Mesendoderm (in vitro differentiated cells): ENCODE measurements at places on chromosomes 3 and 15.
A peak's percentile ranks its signal among the peaks of the same experiment; 100 is the strongest.

DNA sequence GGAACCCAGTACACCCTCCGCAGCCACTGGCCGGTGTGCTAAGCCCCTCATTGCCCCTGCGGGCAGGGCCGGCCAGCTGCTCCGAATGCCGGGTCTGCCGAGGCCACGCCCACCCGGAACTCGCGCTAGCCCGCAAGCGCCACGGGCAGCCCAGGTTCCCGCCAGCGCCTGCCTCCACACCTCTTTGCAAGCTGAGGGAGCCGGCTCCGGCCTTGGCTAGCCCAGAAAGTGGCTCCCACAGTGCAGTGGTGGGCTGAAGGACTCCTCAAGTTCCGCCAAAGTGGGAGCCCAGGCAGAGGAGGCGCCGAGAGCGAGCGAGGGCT lies 81.4 kb upstream of the BCHE start:
- no peak for DNase-seq
- no peaks in the 10 kb centered on the region for H3K36me3 ChIP-seq
- H3K4me1 ChIP-seq = no peaks in the 10 kb centered on the region
- no peak overlapping the region for H3K27ac ChIP-seq

DNA sequence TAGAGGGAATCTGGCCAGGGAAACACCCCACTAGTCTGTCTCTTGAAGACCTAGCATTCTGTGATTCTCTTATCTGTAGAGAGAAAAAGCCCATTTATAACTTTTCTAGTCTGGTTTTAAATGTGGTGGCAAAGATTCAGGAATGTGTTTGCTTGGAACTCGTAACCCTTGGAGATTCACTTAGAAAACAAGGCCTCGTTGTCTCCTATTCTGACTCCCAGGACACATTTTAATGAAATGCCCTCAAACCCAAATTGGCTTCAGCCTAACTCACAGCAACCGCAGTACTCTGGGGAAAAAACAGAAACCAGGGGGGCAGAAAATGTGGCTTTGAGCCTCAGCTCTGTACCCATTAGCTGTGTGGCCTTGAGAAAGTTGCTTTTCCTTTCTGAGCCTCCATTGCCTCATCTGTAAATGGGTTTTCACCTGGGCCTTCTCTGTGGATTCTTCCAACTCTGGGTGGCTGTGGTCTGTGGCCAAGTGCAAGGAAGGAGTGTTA lies 36.5 kb downstream of the RPLP1 start:
- no peak overlapping the region for H3K27ac ChIP-seq
- no peak overlapping the region for H3K4me3 ChIP-seq
- DNase-seq = no peak
- no peaks in the 10 kb centered on the region for H3K27me3 ChIP-seq
- H3K36me3 ChIP-seq = no peaks in the 10 kb centered on the region

DNA sequence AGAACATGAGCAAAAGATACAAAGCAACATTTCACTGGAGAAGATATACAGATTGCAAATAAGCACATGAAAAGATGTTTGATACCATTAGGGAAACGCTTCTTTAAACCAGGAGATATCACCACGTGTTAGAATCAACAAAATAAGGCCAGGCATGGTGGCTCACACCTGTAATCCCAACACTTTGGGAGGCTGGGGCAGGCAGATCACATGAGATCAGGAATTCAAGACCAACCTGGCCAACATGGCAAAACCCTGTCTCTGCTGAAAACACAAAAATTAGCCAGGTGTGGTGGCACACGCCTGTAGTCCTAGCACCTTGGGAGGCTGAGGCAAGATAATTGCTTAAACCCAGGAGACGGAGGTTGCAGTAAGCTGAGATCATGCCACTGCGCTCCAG lies 20.5 kb upstream of the MUC20 start:
- no peak for DNase-seq
- no peak overlapping the region for H3K27ac ChIP-seq
- H3K27me3 ChIP-seq = no peaks in the 10 kb centered on the region
- no peaks in the 10 kb centered on the region for H3K36me3 ChIP-seq
- no peak overlapping the region for H3K4me3 ChIP-seq

GRCh38 chr3:169780742-169781141 lies 7.5 kb downstream of the MYNN start:
- DNase-seq = no peak
- H3K4me3 ChIP-seq = no peak overlapping the region
- no peaks in the 10 kb centered on the region for H3K4me1 ChIP-seq
- peaks cover 10% of the 10 kb centered on the region for H3K36me3 ChIP-seq

DNA sequence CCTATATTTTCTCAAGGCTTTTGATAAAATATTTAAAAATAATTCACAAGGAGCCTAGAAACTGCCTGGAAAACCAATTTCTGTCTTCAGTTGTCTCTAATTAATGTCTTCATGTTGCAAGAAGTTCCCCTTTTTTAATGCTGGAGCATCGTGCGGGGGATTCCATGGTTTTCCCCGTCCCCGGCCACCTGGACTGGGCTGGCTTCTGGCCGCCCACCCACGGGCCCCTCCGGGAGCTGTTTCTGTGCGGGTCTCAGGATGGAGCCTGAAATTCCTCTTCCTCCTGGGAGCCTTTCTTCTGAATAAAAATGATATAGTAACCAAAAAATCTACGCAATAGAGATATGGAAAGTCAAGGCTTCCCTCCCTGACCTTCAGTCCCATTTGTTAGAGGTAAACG lies 8.1 kb upstream of the LRRK1 start:
- H3K4me3 ChIP-seq = no peak overlapping the region
- no peak for DNase-seq
- H3K27me3 ChIP-seq = no peaks in the 10 kb centered on the region
- H3K4me1 ChIP-seq = no peaks in the 10 kb centered on the region
- no peak overlapping the region for H3K27ac ChIP-seq

GRCh38 chr3:24683633-24684384 lies 189.2 kb upstream of the THRB start:
- H3K4me3 ChIP-seq = no peak overlapping the region
- peak; percentile 63 for DNase-seq
- no peaks in the 10 kb centered on the region for H3K36me3 ChIP-seq
- no peak overlapping the region for H3K27ac ChIP-seq
- H3K4me1 ChIP-seq = no peaks in the 10 kb centered on the region
- H3K27me3 ChIP-seq = no peaks in the 10 kb centered on the region

GRCh38 chr15:77664428-77664827 lies 31.7 kb upstream of the LINGO1 start:
- H3K36me3 ChIP-seq = no peaks in the 10 kb centered on the region
- no peak overlapping the region for H3K27ac ChIP-seq
- no peaks in the 10 kb centered on the region for H3K4me1 ChIP-seq
- DNase-seq = peak; percentile 46
- no peaks in the 10 kb centered on the region for H3K27me3 ChIP-seq

DNA sequence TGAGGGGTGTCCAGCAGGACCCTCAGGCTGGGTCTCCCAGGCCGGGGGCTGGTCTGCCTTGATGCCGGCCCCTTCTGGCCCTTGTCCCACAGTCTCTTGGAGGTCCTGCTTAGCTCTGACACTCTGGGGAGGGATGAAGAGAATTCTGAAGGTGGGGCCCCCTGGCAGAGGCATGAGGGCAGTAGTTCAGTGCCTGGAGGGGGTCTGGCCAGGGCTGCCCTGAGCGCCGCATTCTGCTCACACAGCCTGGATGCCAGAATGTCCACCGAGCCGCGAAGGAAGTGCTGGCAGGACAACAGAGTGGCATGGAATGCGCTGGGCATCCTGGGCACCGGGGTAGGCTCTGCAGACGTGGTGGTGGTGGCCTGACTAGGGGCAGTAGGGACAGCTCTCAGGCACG lies 55.5 kb downstream of the SMAD6 start:
- H3K27ac ChIP-seq = no peak overlapping the region
- H3K4me3 ChIP-seq = no peak overlapping the region
- H3K4me1 ChIP-seq = no peaks in the 10 kb centered on the region
- no peaks in the 10 kb centered on the region for H3K27me3 ChIP-seq

- no peak overlapping the region for H3K4me3 ChIP-seq
- peak; percentile 36 for DNase-seq
- no peaks in the 10 kb centered on the region for H3K27me3 ChIP-seq
- H3K27ac ChIP-seq = no peak overlapping the region
Observed at GRCh38 chr3:81910244-81910852, 148.9 kb upstream of the GBE1 start.

DNA sequence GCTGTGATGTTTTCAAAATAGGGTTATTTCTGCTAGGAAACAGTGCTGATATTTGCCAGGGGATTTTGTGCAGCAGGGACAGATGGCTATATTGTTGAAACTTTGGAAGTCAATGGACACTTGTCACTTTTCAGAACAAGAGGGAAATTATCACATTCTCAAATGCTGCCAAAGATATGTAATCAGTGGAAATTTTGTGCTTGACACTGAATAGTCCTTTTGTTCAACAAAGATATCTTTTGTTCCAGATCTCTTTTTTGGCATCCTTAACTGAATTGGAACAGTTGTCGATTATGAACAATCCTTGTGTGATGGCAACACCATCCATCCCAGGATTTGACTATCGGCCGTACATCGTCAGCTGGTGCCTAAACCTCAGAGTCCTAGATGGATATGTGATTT lies 7.8 kb downstream of the CEP97 start:
- peaks cover 3% of the 10 kb centered on the region for H3K36me3 ChIP-seq
- DNase-seq = no peak
- H3K27ac ChIP-seq = no peak overlapping the region
- H3K4me3 ChIP-seq = no peak overlapping the region
- no peaks in the 10 kb centered on the region for H3K27me3 ChIP-seq

DNA sequence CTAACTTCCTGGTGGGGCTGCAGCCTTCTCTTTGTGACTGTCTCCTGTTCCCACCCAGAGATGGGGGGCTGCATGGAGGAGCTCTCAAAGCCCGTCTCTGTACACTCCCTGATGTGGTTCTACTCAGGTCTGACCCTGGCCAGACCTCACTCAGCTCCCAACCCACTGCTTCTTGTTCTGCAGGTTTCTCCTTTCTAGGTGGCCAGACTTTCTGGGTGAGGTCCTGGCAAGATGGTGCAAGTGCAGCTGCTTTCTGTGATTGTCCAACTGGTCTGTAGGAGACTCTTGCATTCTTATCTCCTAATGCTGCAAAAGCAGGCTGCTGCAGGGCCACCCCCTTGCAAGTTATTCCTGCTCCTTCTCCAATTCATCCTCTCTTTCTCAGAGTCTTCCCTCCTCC lies 77.4 kb upstream of the XCR1 start:
- H3K27ac ChIP-seq = no peak overlapping the region
- no peaks in the 10 kb centered on the region for H3K27me3 ChIP-seq
- no peaks in the 10 kb centered on the region for H3K36me3 ChIP-seq
- no peak overlapping the region for H3K4me3 ChIP-seq
- no peak for DNase-seq

- no peaks in the 10 kb centered on the region for H3K27me3 ChIP-seq
- no peaks in the 10 kb centered on the region for H3K36me3 ChIP-seq
- no peak overlapping the region for H3K27ac ChIP-seq
- no peak for DNase-seq
- H3K4me1 ChIP-seq = no peaks in the 10 kb centered on the region
Observed at GRCh38 chr15:86411916-86412315, 332.2 kb downstream of the AGBL1 start.

DNA sequence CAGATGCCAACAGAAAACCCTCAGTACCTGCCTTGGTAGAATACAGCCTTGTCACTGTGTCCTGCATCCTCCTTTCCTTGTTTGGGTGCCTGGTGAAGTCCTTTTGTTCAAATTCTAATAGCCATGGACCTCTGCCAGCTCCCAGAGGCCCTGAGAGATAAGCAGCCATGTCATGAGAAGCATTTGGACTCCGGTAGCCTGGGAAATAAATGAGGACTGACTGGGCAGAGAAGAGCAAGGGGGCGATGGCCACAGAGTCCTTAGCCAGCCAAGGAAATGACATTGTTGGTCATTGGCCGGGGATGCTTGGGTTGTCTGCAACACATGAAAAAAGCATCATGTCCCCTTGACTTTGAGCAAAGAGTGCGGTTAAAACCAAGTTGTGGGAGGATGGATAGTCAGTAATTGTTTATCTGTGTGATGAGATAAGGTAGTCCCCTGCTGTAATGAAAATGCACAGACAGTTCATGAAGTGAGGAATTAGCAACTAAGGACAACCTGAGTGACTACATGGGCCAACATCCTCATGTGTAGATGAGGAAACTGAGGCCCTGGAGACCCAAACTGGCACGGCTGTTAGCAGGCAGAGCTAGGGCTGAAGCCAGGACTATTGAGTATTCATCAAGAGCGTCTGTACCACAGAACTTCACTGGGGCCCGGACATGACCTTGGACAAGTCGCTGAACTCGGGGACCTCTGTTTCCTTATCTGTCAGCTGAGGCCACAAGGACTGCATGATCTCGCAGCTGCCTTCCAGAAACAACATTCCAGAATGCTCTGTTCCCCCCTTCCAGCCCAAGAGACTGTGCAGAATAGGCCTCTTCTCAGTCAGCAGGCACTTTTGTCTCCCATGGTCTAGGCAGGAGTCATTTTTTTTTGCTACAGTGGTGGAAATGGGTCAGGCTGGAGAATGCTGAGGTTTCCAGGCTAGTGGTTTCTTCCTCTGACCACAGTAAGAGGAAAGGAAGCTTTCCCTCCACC lies 90.5 kb upstream of the CTDSPL start:
- H3K4me1 ChIP-seq = peaks cover 18% of the 10 kb centered on the region
- no peaks in the 10 kb centered on the region for H3K36me3 ChIP-seq
- H3K4me3 ChIP-seq = no peak overlapping the region
- H3K27ac ChIP-seq = no peak overlapping the region
- DNase-seq = no peak

DNA sequence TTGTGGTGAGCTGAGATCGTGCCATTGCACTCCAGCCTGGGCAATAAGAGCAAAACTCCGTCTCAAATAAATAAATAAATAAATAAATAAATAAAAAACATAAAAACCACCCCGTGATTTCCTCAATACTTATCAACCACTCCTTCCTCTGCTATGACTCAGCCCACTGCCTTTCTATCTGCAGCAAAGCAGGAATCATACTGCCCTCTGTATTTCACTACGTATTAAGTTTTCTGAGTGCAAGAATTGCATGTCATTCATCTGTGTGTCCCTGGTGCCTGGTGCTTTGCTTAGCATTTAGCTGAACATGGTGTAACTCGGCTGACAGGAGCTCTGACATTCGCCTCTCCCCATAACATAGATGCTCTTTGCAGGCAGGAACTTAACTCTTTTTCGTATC lies 7.1 kb downstream of the LSG1 start:
- peaks cover 3% of the 10 kb centered on the region for H3K36me3 ChIP-seq
- no peaks in the 10 kb centered on the region for H3K27me3 ChIP-seq
- H3K27ac ChIP-seq = no peak overlapping the region
- no peak overlapping the region for H3K4me3 ChIP-seq
- no peak for DNase-seq
- H3K4me1 ChIP-seq = no peaks in the 10 kb centered on the region

GRCh38 chr15:90478846-90479481 lies 50.8 kb upstream of the CRTC3 start:
- no peaks in the 10 kb centered on the region for H3K27me3 ChIP-seq
- peaks cover 1% of the 10 kb centered on the region for H3K36me3 ChIP-seq
- no peak overlapping the region for H3K27ac ChIP-seq
- H3K4me3 ChIP-seq = no peak overlapping the region

DNA sequence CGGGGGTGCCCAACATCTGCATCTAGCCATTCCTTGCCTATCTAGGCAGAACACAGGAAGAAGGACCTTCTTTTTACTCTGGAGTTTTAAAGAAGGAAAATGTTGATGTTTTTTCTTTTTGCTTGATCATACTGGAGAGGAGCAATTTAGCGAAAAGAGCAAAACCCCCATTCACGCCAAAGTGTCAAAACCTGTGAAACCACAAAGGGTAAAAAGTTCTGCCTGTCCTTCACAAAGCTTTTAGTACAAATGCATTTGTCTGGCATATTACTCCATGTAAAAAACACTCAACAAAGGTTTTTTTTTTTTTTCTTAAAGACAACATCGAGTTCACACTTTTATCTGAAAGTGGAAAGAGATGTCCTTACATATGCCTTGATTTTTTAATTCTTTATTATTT lies 214.2 kb upstream of the MRPL3 start:
- no peaks in the 10 kb centered on the region for H3K27me3 ChIP-seq
- H3K4me1 ChIP-seq = peaks cover 12% of the 10 kb centered on the region
- H3K27ac ChIP-seq = peak overlapping the region; percentile 51
- no peak for DNase-seq
- no peak overlapping the region for H3K4me3 ChIP-seq
